ENCODE measurements at places on chromosomes 16 and 17.
A peak's percentile ranks its signal among the peaks of the same experiment; 100 is the strongest.

DNA sequence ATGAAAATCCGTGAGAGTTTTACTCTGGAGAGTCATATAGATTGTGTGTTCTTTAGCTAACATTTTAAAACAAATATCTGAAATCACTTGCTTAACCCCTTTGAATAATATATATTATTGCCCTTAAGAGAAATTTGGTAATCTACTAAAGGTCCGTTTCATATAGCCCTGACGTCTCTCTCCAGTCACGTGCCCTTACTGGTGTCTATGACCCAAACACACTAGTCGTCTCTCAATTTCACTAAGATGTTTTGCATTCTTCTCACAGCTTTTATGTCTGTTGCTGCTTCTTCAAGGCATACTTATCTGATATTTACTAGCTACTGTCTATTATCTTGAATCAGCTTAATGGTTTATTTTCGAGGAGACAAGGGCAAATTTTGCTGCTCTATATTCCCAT lies 409.9 kb downstream of the KCNJ18 start:
- DNase-seq = no peak

- DNase-seq = no peak
Observed at GRCh38 chr16:66740533-66740932, 10.9 kb downstream of the DYNC1LI2 start.

DNA sequence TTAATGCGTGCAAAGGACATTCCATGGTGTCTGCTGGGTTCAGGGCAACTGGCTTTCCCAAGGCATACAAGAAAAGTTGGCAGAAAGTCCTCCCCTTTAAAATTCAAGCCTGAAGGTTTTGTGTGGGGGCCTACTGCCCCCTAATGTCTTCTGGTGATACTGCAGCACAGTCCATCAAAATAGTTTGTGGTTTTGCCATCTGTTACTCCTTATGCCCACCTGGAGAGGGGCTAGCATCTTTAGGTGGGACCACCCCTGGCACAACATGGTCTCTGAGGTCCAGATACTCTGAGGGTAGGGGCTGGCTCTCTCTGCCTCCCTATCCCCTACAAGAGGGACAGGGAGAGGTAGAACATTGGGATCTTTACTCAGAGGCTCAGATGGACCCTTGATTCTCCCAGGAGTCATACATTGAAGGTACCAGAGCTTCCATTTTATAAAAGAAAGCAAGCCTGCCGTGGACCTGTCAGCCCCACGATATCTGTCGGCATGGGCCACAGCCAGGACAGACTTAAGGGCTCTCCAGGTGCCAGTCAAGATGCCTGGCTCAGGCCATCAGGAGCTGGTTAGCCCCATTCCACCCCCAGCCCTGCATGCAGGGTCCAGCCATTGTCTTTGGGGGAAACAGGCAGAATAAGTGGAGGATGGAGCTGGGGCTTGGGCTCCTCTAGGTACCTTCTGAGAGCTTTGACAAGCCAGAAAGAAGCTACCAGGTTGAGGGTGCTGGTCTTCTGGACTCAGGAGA lies 6.3 kb downstream of the ESRP2 start:
- peak; percentile 40 for DNase-seq

- DNase-seq = no peak
Observed at GRCh38 chr17:44130693-44131349, 7.4 kb upstream of the HDAC5 start.

DNA sequence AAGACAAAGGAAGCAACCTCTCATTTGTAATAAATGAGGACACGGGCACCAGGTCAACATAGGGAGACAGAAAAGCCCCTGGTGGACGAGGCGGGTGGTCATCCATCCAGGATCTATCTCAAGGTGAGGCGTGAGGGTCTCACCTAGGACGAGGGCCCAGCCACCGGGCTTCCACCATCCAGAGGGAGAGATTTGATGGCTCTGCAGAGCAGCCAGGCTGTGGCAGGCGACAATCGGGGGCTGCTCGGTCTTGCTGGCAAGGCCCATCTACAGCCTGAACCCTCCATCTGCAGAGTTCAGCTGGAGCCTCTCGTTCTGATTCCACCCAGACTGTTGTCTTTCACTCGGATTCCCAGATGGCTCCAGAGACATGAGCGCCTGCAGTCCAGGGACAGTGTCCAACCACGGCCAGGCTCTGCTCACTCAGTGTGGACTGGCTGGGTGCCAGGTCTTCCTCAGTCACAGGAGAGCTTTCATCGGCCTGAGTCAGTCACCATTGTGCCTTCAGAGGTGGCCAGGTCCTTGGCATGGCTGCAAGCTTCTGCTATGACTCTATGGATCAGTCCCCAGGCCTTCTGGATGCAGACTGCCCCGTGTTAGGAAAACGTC lies 5.9 kb downstream of the LITAFD start:
- DNase-seq = no peak

DNA sequence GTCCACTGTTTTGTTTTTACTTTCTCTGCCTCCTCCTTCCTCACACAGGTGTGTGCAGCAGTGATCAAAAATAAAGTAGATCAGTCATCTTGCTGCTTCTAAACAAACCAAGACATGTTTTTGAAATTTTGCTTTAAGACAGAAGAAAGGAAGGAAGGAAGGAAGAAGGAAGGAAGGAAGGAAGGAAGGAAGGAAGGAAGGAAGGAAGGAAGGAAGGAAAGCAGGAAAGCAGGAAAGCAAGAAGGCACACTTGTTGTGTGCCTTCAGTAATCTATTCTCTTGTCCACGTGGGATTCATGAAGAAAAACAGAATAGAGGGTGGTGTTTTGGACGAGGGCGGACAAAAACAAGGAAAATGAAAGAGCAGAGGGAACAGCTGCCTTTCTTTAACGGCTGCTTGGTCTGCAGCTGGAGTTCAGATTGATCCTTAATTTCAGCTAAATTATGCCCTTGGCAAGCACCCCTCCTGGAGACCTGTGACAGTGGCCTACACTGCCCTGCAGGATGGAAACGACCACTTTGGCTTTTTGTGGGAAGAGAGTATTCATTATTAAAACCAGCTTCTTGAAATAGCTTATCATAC lies 188.5 kb upstream of the IRX3 start:
- no peak for DNase-seq

DNA sequence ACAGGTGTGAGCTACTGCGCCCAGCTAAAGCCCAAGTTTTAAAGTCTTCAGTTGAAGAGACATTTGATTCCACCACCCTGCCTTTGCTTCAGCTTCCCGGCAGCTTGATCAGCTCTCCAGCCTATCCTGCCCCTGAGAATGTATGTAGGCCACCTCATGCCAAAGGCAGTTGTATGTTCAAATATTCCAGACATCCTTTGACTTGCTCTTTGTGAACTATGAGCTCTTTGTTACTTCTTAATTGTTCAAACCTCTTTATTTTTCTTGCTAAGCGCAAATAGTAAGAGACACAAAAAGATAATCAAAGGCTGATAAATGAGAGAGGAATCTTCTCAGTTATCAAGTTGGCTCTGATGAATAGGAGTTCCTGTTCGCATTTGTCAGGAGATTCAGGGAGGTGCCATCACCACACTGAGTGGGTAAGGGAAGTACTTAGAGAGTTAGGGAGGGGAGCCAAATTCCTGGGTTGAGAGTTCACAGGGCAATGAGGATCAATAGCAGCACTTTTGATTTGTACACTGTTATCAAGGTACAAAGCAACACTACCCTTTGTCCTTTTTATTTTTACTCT lies 32.0 kb upstream of the SUPT4H1 start:
- DNase-seq = no peak

DNA sequence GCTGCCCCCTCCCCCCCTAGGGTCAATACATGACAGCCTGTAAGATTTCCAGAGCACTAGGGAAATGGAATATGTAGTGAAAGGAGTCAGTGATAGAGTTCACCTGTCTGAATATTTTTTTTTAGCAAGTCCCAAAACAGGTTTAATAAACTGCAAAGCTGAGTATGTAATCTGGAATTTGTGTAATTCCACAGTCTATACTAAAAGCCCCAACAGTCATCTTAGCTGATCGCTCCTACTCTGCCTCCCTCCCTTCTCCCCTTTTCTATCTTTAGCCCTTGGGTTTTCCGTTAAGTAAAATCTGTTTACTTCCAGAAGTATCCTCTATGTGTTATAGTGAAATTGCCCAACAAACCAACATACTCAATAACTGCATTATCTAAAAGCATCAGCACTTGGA lies 3.5 kb downstream of the CDH13 start:
- no peak for DNase-seq

GRCh38 chr16:89657442-89658220 lies at the start of the genes CHMP1A and SPATA33:
Gene CHMP1A (minus strand): TSS chr16:89657708. CDS start chr16:89657588, 120 bp downstream.
Gene SPATA33 (plus strand): TSS chr16:89657836. CDS start chr16:89657912, 76 bp downstream.
- peak; percentile 23 for DNase-seq

- DNase-seq = no peak
Observed at GRCh38 chr17:61299517-61300513, 99.8 kb upstream of the TBX2 start.
